ENCODE measurements at places on chromosomes 5 and 9.

GRCh38 chr5:152505442-152506042 lies 100.5 kb upstream of the NMUR2 start:
- DNase-seq, result no peak

- DNase-seq, result no peak
These were observed 33.4 kb downstream of the CREBRF start for GRCh38 chr5:173089581-173089980.

GRCh38 chr5:179311581-179311980 lies 33.7 kb downstream of the ADAMTS2 start:
- no peak for DNase-seq

GRCh38 chr9:115837618-115838017 lies 316.0 kb upstream of the PAPPA start:
- no peak for DNase-seq

- no peak for DNase-seq
These were observed 96.5 kb upstream of the PITX1 start for GRCh38 chr5:135130261-135131215.

DNA sequence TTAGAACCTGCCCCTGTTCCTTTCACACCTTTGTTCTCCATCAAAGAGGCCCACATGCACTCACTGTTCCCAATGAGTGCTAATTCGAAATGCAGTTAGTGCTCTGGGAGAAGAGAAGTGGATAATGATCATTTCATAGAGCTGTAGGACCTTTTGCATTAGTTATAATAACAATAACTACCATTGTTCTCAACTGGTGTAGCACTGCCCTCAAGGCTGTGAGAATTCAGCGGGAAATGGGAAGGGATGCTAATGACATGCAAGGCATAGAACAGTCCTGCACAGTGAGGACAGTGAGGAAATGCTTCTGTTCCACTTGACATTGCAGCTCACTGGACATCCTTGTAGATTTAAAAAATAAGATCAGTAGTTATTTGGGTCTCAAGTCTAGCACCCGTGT lies 187.4 kb downstream of the FBXL7 start:
- no peak for DNase-seq

DNA sequence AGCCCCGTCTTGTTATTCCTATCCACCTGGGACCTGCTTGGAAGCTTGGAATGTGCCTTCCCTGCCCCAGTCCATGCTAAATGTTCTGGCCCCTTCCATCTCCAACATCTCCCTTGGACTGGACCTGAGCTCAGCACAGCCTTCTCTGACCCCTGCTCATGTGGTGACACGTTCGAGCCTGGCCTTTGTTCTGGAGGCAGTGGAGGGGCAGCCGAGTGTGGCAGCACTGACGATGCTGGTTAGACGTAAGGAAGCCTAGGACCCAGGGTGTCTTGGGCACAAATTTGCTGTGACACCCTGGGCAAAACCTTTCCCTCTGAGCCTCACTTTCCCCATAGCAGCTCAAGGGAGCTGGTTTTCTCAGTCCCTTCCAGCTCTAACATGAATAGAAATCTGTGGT lies 3.9 kb downstream of the SPACA9 start:
- DNase-seq, result no peak

DNA sequence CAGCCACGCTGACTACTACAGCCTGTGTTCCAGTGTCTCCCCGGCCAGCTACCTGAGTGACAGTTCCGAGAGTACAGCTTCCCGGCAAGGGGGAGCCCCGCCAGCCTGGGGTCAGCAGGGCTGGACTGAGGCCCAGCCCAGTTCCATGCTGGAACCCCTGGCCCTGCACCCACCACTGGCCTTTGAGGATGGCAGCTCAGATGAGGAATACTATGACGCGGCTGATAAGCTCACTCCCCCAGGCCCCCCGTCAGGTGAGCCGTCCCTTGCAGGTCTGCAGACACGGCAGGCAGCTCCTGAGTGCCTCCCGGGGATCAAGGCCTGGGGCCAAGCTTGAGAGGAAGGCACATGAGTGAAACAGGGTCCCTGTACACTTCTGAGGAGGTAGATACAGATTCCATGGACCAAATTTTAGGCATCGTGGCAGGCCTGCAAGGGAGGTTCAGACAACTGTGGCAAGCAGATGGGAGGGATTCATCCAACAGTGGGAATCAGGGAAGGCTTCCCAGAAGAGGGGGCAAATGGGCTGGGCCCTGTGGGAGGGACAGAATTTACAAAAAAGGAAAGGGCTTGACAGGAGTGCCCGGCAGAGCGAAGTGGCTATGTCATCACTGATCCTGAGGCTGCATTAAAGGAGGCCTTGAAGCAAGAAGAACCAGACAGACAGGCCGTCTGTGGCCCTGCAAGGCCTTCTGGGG lies 12.8 kb upstream of the TRMT10B start:
- no peak for DNase-seq

- DNase-seq, result no peak
These were observed 44.4 kb downstream of the ACTBL2 start for GRCh38 chr5:57437976-57438805.

GRCh38 chr9:95171001-95171400 lies 146.5 kb downstream of the FANCC start:
- no peak for DNase-seq

DNA sequence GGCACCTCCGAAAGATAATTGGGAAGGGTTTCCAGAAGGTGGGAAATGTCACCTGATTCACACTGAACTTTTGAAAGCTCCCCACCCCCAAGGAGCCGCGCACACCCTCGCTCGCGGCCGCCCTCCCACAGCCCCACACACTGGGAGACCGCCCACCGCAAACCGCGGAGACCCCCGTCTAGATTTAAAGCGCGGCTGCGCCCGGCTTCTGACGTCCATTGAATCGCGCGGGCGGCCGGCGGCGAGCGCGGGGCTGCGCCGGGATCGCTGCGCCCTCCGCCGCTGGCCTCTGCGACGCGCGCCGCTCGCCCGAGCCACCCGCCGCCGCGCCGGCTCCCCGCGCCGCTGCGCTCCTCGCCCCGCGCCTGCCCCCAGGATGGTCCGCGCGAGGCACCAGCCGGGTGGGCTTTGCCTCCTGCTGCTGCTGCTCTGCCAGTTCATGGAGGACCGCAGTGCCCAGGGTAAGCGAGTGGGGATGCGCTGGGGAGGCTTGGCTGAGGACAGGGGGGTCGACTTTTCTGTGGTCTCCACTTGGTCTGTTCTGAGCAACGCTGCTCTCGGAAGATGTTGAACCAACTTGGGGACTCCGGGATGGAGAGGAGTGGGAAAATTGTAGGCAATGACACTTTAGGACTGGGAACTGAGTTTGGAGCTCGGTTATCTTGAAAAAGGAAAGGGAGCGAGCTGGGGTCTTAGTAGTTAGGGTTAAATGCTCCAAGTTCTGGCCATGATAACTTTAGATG lies at the start of gene FST:
FST (plus strand) TSS at position 214 of the 743 bp plus-strand sequence; CDS start at position 377, 163 bp downstream.
- peak; percentile 12 for DNase-seq

DNA sequence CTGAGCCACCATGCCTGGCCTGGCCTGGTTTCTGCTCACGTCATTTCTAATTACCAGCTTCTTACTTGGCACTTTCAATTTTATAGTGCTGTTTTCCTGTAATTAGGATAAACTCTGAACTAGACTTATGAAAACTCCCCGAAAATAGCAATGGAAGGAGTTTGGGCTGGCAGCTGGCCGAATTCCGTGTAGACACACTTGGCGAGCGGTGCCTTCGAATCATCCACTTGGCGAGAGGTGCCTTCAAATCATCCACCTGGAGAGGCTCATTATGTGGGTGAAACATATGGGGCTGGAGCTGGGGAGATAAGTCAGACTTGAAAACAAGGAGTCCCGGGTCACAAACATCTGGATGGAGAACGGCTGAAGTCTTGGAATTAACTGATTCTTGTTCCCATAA lies 203.7 kb downstream of the ROR2 start:
- no peak for DNase-seq

GRCh38 chr5:173884402-173885053 lies 3.6 kb upstream of the CPEB4 start:
- DNase-seq, result peak; percentile 75

- no peak for DNase-seq
These were observed 35.4 kb upstream of the IL13 start for GRCh38 chr5:132622608-132623007.
